Suppressor macrophage treated with lipopolysaccharide for 4 hours (primary cell): ENCODE measurements at places on chromosomes 13 and 19.

GRCh38 chr19:31537136-31537535 lies 187.9 kb upstream of the TSHZ3 start:
- no peak for DNase-seq

DNA sequence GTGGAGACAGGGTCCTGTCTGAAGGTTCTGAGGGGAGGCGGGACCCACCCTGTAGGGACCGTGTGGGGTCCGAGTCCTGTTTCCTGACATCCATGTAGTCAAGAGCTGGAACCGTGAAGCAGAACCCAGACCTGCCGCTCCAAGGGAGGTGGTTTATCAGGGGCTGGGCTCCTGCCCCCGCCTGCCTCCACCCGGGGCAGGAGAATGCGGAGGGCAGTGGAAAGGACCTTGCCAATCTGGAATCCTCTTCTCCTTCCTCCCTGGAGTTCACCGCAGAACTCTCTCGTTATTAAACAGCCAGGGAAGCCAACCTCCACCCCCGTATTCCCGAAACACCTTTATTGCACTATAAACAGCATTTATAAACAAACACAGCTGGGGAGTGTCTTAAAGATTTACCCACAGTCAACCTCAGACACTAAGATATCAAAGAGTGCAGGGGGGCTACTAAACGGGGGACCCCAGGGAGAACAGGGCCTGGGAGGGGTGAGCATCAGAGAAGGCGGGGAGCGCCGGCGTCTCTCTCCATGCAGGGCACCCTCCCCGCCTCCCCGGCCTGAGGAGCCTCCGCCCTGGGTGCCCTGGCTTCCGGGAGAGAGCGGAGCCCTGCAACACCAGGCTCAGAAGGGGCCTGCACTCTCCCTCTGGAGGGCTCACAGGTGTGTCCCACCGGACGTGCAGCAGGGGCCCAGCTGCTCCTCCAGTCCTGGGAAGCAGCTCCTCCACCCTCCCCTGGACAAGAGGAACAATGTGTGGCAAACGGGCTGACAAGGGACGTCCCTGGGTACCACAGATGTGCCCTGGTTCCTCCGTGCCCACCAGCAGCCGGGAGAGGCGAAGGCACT lies 3.6 kb downstream of the C2CD4C start:
- no peak for DNase-seq

GRCh38 chr13:28329395-28330158 lies 165.4 kb downstream of the FLT1 start:
- DNase-seq = peak; percentile 85

GRCh38 chr13:64819081-64819480 lies 2411.1 kb downstream of the PCDH9 start:
- no peak for DNase-seq

DNA sequence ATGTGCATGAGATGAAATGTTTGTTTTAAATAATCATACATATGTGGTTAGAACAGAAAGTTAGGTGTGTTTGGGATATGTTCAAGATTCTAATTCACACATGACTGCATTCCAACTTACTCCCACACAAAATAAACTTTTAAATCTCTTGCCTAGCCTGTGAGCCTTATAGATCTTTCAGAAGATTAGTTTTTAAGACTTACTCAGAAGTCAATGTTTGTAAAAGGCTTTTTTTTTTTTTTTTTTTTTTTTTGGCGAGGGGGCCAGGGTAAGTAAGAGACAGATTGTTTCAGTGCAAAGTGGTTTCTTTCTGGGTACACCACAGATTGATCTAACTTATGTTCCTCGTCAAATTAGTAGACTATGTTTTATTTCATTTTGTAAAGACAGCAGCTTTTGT lies 39.1 kb downstream of the GPR180 start:
- no peak for DNase-seq

DNA sequence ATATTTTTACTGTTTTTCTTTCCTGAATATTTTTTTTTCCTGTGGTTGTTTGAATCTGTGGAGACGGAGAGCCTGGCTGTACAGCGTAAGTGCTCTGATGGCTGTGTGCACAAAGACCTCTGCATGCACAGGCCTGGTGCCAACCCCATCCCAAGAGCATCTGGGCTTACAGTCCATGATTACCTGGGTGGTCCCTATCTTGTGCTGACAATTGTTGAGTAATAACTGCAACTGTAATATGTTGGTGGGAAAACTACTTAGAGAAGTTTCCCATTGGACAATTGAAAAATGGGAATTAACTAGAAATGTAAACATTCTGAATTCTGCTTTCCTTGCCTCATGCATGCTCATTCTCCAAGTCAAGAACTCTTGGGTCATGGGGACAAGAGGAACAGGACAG lies 268.7 kb downstream of the SHISA2 start:
- no peak for DNase-seq

DNA sequence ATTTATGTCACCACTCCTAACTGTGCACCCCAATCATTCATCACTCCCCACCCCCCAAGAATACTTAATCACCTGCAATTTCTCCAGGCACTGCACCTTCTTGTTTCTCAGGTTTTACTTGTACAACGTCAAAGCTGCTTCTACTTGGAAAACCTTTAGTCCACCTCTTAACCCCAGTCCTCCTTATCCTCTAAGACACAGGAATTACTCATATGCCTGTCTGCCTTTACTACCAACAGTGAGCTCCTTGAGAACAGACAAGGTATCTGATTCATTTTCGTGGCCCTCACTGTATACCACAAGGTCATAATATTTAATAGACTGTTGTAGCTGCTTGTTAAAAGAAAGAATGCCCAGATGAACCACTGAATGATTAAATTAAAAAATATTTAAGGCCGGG lies 21.0 kb upstream of the NDFIP2 start:
- DNase-seq = no peak

DNA sequence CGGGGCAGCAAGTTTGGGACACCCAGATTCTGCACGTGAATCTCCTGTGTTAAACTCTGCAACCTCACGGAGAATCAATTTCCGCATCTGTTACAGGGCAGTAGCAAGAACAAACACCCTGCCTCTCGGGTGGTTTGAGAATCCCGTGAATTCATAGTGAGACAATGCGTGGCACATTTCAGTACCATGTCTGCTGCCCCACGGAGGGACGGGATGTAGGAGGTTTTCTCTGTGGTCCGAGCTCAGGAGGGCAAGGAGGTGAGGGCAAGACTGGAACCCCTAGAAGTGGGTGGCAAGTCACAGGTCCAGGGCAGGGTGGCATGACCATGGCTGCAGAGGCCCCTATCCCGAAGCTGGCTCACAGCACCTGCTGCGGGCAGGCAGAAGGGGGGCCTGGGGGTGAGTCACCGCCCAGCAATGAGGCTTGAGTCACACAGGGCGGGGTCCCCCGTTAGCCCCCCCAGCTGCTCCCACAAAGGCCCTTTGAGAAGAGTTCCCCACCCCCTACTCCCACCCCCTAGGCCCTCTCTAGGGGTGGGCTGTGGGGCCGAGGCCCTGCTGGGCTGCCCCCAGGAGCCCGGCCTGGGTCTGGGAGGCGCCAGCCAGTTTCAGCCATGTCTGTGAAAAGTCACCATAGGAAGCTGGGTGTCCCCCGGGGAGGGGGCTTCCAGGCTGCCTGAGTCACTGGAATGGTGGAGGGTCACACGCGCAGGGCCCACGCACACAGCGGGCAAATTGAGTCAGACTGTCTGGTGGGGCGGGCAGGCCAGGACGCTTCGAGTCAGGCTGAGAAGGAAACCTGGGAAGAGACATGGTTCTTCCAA lies 25.8 kb upstream of the NANOS3 start:
- peak; percentile 85 for DNase-seq

GRCh38 chr19:4124638-4125037 lies 716 bp upstream of the MAP2K2 start:
- DNase-seq = peak; percentile 42

- DNase-seq = no peak
Measured at GRCh38 chr13:38819596-38819995, 132.7 kb downstream of the FREM2 start.
